ENCODE measurements at places on chromosomes 6 and 20. TPM values are rescaled to one million over a fixed set of nuclear protein-coding genes. Genes with fewer than 3 reads are reported as not detected.

DNA sequence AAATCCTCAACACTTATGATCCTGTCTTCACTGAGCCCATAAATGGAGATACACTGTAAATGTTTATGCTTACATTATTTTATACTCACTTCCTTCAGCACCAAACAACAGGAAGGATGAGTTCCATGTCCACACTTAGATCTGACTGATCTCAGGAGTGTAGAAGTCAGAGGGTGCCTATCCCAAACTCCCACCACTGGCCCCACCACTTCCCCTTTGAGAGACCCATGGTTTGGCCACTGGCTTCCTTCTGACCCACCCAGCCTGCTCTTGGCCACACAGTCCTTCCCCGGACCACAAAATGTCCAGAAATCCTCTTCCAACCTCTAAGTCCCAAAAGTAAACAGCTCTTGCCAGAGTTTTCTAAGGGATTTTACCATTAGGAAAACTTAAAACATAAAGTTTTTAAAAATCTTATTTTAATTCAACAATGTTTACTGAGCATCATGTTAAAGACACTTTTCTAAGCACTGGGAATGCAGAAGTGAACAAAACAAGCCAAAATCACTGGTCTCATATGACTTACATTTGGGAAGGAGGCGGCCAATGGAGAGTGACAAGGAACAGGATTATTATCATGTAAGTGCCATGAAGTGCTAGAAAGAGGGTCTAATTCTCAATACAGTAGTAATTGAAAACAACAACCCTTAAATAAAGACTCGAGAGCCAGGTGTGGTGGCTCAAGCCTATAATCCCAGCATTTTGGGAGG lies 103.8 kb downstream of the NRSN1 start:
- DNase-seq: no peak

GRCh38 chr6:108368431-108369030 lies 73.7 kb downstream of the AFG1L start:
- no peak for DNase-seq

GRCh38 chr6:169316651-169317050 lies 63.0 kb upstream of the THBS2 start:
- no peak for DNase-seq

DNA sequence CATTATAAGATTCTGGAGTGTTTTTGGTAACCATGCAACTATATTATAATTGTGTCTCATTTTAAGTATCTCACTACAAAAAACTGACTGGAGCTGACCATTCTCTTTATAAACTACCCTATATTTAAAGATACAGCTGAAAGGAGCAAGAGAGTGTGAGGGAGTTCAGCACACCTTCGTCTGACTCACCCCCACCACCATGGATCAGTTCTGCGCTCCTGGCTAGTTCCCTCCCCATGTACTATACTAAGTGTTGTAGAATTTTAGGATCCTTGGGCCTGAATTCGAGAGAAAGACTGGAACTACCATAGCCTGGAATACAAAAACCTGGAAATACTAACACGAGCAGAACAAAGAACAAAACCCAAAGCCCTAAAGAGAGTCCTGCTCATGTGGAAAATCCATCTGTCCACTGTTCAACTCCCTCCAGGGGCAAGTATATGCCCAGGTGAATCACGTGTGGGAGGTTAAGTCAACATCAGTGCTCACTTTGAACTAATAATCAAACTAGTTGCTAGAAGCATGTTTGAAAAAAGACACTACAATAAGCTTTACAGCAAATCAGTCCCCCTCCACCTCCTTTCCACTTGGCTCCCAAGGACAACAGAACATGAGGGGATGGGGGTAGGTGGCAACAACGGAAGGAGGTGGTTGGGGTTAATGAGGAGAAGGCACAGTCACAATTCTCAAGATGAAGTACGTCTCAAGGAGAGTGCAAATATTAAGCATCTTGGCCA lies 46.8 kb downstream of the ELOVL5 start:
- DNase-seq: no peak

GRCh38 chr6:51651132-51651817 lies 436.1 kb downstream of the PKHD1 start:
- no peak for DNase-seq

DNA sequence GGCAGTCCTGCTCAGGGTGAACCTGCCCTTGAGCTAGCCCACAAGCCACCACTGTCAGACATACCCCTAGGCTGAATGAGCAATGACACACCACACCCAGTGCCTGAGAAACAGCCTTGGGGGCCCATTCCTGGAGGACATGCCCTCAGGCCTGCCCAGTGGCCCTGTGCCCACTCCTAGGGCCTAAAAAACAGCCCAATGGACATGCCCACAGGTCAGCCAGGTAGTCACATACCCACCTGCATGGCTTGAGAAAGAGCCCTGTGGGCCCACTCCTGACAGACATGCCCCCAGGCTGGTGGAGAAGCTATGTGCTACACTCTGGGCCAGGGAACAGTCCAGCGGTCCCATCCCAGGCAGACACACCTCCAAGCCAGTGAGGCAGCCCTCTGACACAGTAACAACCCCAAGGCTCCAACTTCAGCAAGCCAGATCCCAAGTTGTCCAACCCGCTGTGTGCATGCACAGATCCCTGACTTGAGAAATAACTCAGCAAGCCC lies 491.1 kb downstream of the KIF16B start:
- no peak for DNase-seq

DNA sequence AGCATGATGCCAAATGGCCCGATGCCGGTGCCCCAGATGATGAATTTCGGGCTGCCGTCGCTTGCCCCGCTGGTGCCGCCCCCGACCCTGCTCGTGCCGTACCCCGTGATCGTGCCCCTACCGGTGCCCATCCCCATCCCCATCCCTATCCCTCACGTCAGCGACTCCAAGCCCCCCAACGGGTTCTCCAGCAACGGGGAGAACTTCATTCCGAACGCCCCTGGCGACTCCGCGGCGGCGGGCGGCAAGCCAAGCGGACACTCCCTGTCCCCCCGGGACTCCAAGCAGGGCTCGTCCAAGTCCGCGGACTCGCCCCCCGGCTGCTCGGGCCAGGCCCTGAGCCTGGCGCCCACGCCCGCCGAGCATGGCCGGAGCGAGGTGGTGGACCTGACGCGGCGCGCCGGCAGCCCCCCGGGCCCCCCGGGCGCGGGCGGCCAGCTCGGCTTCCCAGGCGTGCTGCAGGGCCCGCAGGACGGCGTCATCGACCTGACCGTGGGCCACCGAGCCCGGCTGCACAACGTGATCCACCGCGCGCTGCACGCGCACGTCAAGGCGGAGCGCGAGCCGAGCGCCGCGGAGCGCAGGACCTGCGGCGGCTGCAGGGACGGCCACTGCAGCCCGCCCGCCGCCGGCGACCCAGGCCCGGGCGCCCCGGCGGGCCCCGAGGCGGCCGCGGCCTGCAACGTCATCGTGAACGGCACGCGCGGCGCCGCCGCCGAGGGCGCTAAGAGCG lies 144.6 kb downstream of the SOBP start:
- peak; percentile 70 for DNase-seq

Gene CCN6
- not detected for polyA plus RNA-seq

Gene CGA
- 3.8 TPM for polyA plus RNA-seq

Gene BNIP5
- polyA plus RNA-seq: 0.01 TPM

Gene PGC
- 1.0 TPM for polyA plus RNA-seq

Gene SIRPD
- not detected for polyA plus RNA-seq

Gene BCKDHB
- 3.2 TPM for polyA plus RNA-seq

Data from psoas muscle (tissue), 8 donors.